ENCODE measurements at places on chromosomes 11 and 22.

GRCh38 chr11:132784441-132784840 lies 747.9 kb downstream of the OPCML start:
- DNase-seq, result no peak

DNA sequence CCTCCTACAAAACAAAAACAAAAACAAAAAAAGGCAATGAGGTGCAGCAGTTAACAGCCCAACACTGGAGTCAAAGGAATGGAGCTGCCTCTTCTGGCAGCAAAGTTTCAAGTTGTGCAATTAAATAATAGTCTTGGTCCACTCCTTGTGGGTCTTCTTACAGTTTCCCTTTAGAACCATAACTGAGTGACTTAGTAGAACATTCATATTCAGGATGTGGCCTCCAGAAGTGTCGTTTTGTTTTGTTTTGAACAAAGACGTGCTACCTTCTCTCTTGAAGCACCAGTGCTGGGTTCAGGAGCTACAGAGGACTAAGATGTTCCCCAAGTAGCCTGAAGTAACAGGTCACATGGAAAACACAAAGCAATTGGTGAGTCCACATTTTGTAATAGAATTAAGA lies 2.0 kb upstream of the JAML start:
- no peak for DNase-seq

DNA sequence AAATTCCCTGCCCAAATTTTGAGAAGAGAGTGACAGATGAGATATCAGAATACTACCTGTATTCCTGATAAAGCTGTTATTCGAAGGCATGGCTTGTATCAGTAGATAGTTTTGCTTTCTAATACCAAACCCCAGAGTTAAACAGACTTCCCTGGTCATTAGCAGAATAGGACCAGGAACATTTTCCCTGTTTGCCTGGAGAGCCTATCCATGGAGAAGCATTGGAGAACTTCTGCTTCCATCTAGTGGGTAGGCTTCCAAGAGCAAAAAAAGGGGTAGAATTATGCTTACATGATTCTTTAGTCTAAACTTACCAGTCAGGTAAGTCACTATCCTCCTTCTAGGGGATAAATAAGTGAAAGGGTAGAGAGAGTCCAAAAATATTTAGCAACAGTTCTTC lies 14.2 kb downstream of the PDE3B start:
- DNase-seq, result no peak

DNA sequence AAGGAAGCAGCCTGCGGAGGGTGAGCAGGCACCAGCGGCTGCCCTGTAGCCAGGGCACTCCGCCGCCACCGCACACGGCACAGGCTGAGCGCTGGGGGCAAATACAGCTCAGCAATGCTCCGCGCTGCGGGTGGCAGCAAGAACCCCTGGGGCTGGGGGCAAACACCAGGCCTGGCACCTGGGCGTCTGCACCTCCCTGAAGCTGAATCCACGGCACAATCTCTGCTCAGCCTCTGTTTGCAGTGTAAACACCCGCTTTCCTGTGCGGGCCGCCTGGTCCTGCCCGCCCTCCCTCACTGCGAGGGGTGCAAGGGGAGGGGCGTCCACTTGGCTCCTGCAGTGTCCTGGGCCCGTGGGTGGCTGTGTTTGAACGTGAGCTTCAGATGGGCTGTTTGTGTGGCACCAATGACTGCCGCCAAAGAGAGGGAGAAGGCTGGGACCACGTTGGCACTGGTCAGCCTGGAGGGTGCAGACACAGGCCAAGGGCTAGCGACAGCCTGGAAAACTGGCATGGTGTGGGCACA lies 14.8 kb upstream of the MPPED1 start:
- DNase-seq, result no peak

DNA sequence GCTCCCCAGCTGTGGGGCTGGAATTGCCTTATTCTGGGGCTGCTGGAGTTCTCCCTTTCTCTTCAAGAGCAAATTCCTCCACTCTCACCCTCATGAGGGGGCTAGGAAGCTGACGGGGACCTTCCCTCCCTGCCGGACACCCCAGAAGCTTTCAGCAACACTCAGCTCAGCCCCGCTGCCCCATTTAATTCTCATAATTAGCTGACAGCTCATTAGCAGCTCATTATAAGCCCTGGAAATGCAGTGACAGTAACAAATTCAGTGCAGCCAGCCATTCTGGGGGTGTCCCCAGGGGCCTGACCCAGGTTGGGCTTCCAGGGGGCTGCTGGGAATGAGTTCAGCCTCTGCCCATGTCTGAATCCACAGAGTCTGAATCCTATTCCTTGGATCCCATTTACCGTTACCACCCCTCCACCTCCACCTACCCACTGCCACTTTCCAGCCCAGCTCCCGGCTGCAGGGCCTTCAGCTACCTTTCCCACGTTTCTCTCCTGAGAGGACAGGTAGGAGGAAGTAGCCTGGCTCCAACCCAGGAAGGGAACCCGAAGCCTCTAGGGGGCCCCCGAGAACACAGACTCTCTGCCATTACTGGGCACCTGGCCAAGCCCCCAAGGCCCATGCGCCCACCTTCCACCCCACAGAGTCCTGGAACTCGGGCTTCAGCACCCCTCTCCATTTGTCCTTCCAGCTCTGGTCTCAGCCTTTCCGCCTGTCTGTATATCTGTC lies 101.7 kb upstream of the LMO1 start:
- DNase-seq, result no peak

DNA sequence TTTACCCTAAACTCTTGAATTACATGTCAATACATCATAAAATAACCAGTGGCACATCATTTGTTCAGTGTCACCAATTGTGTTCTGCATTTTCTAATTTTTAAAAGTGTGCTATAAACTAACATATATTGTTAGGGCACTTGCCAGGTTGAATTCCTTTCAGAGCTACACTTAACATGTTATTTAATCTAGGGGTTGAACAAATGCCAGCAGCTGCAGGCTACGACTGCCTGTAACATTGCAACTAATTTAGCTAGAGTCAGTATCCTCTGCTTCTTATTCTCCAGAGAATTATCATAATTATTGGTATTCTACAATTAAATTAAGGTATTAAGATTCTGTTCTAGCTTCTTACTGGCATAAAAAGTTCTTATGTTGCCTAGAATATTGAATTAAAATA lies 46.4 kb upstream of the ARHGAP42 start:
- DNase-seq, result no peak

DNA sequence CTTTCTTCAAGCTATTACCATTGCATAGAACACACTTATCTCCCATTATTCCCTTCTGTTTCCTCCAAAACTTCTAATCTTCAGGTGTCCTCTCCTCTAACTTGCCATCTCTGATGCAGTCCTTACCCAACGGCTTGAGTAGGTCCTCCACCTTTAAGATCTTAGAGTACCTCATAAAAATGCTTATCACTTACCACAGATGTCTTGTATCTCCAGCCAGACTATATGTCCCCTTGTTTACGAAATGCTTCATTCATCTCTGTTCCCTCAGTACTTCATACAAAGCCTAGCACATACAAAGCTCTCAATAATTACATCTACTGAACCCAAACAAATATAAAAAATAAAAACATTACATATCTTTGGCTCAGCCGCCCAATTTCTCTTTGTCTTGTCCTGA lies 49.2 kb downstream of the PAK1 start:
- DNase-seq, result no peak

DNA sequence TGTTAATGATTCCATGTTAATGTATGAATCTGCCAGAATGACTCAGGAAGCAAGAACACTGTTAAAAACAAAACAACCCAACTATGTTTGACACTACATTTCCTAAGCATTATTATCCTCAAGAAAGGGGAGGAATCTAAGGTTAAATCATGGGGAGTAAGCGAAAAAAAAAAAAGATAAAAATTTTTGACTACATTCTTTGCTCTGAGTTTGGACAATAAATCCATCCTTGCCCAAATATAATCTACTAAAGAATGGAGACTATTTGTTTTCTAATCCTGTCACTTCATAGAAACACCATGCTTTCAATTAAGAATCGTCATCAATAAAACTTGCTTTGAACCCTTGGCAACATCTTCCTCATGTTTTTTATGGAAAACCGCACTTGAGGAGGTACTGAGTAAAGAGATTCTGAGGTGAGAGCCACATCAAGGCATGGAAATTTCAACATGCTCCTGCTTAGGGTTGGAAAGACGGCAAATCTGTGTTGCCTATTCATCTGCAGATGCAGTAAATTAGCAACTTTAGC lies 9.7 kb downstream of the MAML2 start:
- no peak for DNase-seq

DNA sequence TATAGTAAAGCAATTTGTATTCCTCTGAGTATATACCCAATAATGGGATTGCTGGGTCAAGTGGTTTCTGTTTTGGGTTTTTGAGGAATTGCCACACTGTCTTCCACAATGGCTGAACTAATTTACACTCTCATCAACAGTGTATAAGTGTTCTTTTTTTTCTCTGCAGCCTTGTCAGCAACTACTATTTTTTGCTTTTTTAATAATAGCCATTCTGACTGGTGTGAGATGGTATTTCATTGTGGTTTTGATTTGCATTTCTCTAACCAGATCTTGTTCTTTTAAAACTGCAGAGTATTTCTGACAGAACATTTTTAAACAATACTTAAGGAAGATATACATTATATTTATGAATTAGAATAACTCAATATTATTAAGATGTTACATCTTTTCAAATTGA lies 1140.5 kb upstream of the CNTN5 start:
- no peak for DNase-seq

Data from uterus (tissue), 4 donors.